Femur (tissue), 1 donor: ENCODE measurements at places on chromosomes 1 and 21.

- no peak for DNase-seq
Observed at GRCh38 chr1:224433041-224433691, 1.4 kb downstream of the WDR26 start.

DNA sequence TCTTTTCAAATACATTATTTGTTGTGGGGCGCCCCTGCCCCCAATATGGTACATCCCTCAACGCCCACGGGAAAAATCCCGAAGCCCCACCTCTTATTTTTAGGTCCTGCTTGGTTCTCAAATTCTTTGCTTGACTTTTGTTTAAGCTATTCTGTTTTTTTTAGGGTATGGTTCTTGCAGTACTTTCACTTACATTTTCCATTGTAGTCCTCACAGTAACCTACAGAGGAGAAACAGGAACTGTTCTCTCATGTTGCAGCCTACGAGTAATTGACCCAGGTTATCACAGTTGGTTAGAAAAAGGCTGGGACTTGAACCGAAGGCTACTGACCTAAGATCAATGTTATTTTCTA lies 697 bp upstream of the C21orf91 start:
- DNase-seq, result no peak

DNA sequence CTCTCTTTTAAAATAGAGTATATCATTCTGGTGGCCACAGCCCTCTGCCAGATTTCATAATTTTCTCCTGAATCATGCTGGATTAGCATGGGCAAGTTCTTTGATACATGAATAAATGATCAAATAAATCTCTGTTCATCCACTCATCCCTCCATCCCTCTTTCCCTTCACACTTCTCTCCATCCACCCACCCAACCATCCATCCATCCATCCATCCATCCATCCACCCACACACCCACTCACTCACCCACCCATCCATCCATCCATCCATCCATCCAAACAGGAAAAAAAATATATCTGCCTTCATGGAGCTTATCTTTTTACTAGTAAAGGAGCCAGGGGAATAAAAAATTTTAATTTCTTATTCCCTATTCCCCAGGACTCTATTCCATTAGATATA lies 49.3 kb downstream of the URB2 start:
- DNase-seq, result no peak

DNA sequence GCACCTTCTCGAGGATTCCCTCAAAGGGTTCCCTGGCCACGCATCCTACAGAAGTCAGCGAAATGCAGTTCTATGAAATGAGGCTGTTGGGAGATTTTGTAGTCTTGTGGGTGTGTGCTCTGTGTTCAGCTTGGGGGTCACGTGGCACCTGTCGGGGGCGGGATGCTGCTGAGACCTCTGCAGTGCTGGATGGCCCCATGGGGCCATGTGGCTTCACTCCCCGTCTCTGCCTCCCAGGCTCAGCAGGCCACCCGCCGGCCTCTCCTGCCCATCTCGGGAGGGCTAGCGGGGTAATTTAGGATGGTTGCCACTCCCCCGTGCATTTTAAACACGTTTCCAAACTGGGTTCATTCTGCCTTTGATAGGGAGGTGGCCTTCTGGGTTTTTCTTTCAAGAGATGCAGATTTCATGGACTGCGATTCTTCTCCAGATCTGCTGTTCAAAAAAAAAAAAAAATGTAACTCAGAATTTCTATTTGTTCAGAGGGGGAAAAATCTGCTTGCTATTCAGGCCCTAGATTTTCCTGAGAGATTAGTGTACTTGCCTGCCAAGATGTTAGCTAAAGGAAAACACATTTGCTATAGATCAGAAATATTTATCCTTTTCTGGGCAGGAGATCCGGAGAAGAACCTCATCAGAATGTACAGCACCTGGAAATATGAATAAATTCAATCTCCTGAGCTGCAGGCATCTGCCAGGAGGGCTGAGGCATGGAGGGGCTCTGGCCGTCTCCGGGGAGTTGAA lies 277.2 kb upstream of the VAMP3 start:
- no peak for DNase-seq

GRCh38 chr1:40592107-40592803 lies 60.8 kb downstream of the ZNF684 start:
- no peak for DNase-seq

DNA sequence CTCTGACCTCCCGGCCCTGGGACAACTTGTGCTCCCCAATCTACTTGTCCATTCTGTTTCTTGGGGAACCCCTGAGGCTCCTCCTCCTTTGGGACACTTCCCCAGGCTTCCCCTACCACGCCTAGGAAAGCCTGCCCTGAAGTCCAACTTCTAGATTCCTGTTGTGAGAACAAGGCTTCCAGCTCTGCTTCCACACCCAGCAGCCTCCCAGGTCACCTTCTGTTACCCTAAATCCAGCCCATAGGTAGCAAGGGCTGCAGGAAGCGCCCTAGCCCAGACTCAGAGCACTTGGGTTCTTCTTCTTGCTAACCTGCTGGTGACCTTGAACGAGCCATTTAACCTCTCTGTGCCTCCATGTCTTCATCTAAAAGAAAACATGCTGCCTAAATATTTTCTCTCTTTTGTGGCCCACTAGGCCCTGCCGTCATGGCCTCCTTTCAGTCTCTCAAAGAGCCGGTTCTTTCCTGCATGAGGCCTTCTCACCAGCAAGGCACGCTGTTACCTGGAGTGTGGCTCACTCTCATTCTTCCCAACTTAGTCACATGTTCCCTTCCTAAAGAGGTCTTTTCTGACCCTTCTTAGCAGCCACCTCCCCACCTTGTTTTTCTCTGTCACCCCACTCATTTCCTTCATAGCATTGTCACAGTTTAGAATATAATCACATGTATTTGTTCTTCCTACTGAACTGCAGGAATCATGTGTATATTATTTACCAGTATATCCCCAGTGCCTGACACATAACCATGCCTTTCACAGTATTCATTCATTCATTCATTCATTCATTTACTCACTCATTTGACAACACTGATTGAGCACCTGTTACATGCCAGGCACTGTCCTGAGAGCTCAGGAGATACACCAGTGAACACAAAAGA lies 1.4 kb downstream of the CAPN2 start:
- DNase-seq, result no peak

GRCh38 chr1:75673885-75674284 lies 50.6 kb upstream of the ACADM start:
- no peak for DNase-seq

DNA sequence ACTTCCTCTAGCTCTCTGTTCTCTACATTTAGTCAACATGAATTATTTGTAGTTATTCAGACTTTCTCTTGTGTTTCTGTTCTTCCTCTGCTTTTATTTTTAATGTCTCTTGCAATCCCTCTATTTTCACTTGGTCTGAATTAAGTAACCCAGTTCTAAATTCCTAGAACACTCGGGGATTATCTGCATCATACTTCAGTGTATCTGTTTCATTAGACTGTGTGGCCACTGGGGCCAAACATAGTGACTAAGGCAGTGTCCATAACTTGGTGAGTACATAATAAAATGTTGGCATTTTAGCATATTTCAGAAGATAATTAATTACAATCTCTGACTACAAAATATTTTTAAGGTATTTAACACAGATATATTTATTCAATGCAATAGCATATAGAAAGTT lies 1087.2 kb upstream of the B3GALT2 start:
- no peak for DNase-seq

- no peak for DNase-seq
Observed at GRCh38 chr1:203549309-203549708, 55.4 kb downstream of the OPTC start.

GRCh38 chr1:111208921-111209320 lies 8.5 kb upstream of the DENND2D start:
- no peak for DNase-seq

- DNase-seq, result no peak
Observed at GRCh38 chr1:244792188-244792850, 43.1 kb upstream of the COX20 start.

- no peak for DNase-seq
Observed at GRCh38 chr1:53804791-53805505, 33.1 kb downstream of the NDC1 start.
